ENCODE measurements at places on chromosomes 11 and 22. TPM values are rescaled to one million over a fixed set of nuclear protein-coding genes. Genes with fewer than 3 reads are reported as not detected.

- peak; percentile 42 for DNase-seq
Observed at GRCh38 chr11:15793043-15793996, 563.0 kb downstream of the SOX6 start.

DNA sequence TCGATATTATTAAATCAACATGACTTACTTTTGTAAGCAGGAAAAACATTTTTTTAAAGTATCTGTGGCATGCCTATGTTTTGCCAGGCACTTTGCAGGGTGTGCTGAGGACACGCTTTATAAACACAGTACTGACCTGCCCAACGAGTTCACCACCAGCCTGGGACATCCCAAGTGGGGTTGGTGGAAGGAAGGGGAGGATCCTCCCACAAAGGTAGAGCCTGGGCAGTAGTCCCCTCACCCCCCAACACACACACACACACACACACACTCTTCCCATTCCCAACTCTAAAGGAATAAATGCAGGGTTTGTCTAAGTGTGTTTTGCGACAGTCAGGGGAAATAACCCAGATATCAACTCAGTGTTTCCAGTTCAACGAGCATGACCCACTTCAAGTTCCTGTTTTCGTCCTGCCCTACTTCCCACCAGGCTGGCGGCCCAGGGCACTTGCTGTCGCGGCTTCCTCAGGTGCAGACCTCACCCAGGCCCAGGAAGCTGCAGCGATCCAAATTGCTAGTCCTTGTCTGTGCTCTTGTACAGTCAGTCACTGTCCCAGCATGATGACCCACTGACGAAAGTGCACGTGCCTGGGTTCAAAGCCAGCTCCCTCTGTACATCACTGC lies 3.1 kb downstream of the CERK start:
- peak; percentile 45 for DNase-seq

DNA sequence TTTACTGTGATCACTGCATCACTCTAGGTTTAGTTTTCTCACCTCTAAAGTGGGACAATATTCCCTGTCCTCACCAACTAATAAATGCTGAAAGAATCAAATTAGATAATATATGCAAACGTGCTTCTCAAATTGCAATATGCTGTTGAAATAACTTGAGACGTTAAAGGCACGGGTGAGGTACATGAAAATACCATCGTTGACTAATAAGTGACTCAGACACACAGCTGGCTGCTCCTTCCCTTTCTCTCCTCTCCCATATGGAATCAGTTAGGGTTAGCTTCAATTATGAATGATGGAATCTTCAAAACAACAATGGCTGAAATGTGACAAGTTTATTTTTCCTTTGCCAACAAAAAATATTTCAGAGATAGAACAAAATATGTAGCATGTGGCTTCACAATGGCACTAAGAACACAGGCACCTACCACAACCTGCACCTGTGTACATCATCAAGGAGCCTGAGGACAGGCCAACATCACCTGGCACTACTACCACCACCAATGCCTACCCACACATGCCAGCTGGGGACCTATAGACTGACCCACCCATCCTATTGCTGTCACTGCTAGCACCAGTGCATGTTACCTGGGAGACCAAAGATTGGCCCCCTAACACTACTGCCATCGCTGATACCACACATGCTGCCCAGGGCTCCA lies 13.7 kb downstream of the GDPD4 start:
- DNase-seq = peak; percentile 64

DNA sequence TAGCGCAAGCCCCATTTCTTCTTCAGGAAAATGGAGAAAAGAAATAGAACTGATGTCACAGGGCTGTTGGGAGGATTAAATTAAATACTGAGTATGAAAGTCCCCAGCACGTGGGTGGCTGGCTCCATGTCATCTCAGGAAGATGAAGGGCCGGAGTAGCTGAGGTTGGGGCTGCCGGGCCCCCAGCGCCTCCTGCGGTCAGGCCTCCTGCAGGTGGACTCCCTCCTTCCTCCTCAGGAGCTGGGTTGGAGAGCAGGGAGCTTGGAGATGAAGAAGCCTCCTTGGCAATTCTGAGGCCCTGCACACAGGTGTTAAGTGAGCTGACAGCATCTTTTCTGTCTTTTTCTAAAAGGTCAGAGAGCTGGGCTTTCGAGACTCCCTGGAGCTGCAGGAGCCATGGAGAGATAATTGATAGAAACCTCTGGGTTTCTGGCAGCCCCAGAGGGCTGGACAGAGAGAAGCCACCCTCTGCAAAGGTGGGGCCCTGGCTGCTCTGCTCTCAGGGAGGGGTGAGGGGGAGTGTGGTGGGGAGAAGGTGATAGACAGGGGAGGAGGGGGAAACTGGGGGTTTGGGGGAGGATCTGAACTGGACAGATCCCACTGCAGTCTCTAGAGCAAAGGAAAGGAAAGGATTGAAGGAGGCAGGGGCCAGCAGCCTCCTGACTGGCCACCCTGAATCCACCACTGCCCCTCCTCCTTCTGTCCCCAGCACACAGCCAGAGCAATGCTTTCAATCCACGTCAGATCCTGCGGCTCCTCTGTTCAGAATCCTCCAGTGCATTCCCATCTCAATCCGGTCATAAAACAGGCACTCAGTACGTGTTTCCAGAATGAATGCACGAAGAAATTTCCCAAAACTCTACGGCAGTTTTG lies 210.8 kb downstream of the CEP164 start:
- no peak for DNase-seq

GRCh38 chr22:40426594-40427333 lies 56.4 kb downstream of the SGSM3 start:
- no peak for DNase-seq

DNA sequence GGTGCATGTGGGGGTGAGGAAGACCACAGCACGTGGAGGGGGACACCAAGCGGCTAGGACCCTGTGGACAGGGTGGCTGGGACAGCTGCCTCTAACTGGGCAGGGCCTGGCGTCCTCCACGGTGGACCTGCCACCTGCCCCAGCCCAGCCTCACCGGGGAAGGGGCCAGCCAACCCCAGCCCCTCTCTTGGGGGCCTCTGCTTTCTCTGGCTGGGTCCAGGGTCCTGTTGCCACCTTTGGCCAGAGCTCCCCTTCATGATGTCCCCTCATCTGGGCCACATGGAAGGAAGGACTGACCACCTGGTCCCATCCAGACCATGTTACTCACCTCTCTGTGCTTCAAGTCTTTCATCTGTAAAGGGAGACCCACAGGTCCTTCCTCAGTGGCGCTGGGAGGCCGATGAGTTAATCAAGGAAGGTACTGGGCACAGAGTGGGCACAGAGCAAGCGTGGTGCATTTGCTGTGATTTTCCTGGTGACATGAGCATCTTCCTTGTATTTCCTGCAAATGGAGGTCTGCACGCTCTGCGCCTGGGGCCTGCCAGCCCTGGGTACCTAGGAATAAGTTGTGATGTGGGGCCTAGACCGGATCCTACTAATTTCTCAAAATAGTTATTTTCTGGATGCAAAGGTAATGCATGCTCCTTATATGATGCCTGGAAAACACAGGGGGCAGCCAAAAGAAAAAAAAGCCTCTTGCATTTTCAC lies 538.4 kb downstream of the TBC1D22A start:
- DNase-seq = no peak

GRCh38 chr11:44694443-44694842 lies 32.3 kb upstream of the TSPAN18 start:
- DNase-seq = no peak

DNA sequence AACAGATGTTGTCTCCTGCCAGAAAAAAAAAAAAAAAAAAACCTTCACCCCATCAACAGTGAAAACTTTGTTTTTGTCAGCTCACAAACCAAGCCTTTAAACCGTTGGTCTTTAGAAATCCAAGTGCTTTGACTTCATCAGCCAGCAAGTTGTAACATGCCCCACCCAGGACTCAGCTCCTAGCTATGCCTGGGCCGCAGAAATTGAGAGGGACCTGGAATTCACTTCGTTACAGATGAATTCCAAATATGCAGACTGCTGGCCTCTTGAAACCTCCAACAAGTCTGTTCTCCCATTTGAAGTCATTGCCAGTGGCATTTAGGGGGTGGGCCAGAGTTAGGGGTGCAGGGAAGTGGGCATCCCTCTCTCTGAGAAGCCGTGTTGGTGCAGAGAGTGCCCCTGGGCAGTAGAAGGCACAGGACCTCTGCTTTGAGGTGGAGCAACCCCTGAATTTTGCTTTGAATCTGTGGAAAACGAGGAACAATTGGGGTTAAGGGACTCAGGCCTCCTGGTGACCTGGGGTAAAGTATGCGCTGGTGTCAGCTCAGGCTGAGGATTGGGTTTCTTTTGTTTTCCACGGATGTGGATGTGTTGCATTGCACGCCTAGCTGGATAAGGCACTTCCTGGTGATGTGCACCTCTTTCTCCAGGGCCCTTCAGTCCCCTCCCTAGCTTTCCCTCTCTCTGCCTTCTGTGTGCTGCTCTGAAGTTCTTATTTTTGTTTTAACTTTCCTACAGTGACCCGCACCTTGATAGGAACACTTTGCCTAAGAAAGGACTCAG lies 109.5 kb downstream of the DBX1 start:
- no peak for DNase-seq

- no peak for DNase-seq
Observed at GRCh38 chr22:32482708-32483107, 8.1 kb downstream of the FBXO7 start.

The TRIM29 gene
- not detected for total RNA-seq

The RPL27A gene
- total RNA-seq = 770 TPM

The P2RX6 gene
- 1.6 TPM for total RNA-seq

The HBG2 gene
- total RNA-seq = not detected

The GLB1L3 gene
- 0.23 TPM for total RNA-seq

The CHST1 gene
- 4.0 TPM for total RNA-seq

The APOBEC3B gene
- 4.5 TPM for total RNA-seq

The DDX17 gene
- total RNA-seq = 331 TPM

Measured in Daoy (cell line).